Muscle of arm (tissue), 14 donors: ENCODE measurements at places on chromosomes 7 and 10. TPM values are rescaled to one million over a fixed set of nuclear protein-coding genes. Genes with fewer than 3 reads are reported as not detected.

HK1 gene
- 25.1 TPM for polyA plus RNA-seq

ZCCHC24 gene
- polyA plus RNA-seq, result 60.3 TPM

GRID1 gene
- 7.0 TPM for polyA plus RNA-seq

CCDC126 gene
- 24.0 TPM for polyA plus RNA-seq

CRTAC1 gene
- not detected for polyA plus RNA-seq

LIPJ gene
- polyA plus RNA-seq, result not detected

C10orf88 gene
- not detected for polyA plus RNA-seq

CLDN12 gene
- polyA plus RNA-seq, result 25.0 TPM

PPP1R9A gene
- polyA plus RNA-seq, result 20.8 TPM

MNX1 gene
- not detected for polyA plus RNA-seq

LRRTM3 gene
- 1.2 TPM for polyA plus RNA-seq
